SHP77 treated with DMSO at 0.1 percent for 48 hours (cell line): ENCODE measurements at places on chromosomes 2 and 18.

- peak; percentile 73 for DNase-seq
Measured at GRCh38 chr2:65349863-65350262, 82.5 kb downstream of the SPRED2 start.

GRCh38 chr2:66541646-66542045 is 106.7 kb downstream of the MEIS1 start:
- DNase-seq, result no peak

- DNase-seq, result no peak
Measured at GRCh38 chr2:30867385-30867784, 60.1 kb upstream of the CAPN13 start.

- DNase-seq, result no peak
Measured at GRCh38 chr2:163757814-163758213, 22.0 kb upstream of the FIGN start.

DNA sequence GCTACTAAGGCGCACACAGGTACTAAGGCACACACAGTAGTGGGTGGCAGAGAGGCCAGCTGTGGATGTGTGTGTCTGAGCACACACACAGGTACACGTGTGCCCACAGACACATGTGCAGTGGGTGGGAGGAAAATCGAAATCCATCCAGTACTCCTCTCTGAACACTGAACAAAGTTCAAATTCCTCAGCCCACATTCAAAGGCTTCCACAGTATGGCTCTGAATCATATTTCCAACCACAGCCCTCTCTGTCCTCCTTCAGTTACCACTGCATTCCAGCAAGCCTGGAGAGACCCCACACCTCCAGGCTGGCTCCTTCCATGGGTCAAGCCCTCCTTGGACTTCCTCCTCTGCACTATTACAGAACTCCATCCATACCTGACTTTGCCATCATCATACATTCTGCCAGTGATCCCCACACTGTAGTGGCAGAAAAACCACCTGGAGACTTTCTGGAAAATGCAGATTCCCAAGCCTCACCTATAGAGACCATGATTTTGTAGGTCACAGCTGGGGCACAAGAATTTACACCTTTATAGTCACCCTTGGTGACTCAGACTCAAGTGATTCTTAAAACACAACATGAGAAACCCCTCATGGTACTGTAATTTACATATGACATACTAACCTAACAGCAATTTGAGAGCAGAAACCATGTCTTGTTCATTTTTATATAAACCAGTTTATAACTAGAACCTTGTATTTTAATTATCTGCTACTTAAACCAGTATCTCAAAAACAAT is 31.4 kb downstream of the EPG5 start:
- no peak for DNase-seq

- no peak for DNase-seq
Measured at GRCh38 chr18:8610459-8610851, 1.2 kb downstream of the RAB12 start.

DNA sequence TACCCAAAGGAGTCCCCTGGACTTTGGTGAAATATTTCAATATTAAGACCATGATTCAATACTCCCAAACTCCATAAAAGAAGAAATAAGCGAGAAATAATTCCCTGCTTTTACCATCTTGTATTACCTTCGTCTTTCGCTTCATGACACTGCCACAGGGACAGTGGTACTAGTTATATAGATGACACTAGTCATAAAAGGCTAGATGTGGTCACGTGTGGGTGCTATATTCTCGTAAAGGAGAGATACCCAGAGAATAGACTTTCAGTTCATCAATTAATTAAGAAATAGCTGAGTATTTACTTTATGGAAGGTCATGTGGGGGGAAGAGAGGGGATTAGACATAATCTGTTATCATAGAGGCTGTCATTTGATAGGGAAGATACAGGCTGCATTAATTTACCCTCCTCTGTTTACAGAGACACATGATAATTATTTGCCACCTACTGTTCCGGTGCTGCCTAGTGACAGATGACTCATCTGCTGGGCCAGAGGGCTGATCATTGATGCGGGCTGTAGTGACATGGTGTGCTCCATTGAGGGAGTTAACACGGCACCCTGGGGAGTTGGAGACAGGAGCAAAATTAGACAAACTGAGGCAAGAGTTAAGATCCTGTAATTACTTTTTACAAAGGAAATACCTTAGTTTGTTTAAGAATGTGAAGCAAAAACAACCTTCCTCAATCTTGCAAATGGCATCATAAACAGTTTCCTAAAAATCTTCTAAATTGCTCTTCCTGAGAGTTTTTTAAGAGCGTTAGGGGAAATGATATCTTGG is 78.2 kb upstream of the ITGB6 start:
- DNase-seq, result no peak

- no peak for DNase-seq
Measured at GRCh38 chr18:3874581-3874980, 424.6 kb downstream of the TGIF1 start.

DNA sequence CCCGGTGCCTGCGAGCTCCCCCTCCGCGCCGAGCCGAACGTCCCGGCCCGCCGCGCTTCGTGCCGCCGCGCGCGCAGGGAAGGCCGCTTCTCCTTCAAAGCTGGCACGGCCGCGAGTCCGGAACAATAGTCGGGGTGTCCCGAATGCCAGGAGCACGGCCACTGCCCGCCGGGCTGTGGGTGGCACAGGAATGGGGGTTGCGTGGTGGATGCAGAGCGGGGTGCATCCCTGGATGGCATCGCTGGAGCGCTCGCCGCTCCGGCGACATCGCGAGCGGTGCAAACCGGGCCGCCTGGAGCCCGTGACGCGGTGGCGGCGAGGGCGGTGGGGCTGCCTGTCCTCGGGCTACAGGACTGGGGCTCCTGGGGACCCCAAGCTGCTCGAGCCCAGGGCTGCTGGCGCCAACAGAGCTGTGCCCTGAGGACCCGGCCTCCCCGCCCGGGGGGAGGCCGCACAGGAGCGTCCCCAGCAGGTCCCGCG is 1.1 kb upstream of the SATB2 start:
- DNase-seq, result no peak

GRCh38 chr2:176202491-176202890 is 14.0 kb downstream of the HOXD1 start:
- DNase-seq, result no peak

- DNase-seq, result no peak
Measured at GRCh38 chr2:7428454-7429204, 511.4 kb downstream of the RNF144A start.

DNA sequence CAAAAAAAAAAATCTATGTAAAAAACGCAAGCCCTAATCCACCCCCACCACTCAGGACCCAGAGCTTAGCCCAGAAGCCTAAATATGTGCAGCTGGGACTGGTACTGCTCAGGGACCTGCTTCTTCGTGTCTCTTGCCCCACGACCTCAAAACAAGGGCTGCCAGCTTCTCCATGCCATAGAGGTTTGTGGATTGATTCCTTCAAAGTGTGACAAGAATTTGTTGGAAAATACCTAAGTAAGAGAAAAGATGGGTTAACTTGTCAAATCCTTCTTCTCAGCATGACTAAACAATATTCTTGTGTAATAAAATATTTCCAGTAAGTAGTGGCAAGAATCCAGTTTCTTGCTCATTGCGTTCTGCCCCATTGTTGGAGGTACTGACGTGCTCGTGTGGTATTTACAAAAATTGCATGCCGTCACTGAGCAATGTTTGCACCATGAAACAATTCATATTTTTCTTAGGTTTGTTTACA is 825 bp upstream of the SCYGR1 start:
- DNase-seq, result no peak

DNA sequence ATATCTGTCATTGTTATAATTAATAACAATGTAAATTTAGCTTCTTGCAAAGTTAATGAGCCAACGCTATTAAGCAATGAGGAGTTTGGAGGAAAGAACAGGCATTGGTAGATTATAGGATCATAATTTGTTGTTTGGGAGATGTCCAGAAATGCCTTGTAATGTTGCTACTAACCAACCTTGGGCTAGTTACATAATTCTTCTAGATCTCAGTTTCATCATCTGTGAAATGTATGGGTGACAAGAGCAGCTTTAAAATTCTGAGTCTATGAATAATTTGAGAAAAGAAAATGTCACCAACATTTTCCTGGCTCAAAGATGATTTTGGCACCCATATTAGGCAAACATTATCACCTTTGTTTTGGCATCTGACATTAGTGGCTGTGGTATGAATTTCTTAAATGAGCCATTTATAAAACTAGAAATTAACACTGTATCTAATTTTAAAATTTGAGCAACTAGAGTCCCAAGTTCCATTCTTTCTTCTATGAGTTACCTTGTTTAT is 2.9 kb downstream of the TMEM178A start:
- DNase-seq, result no peak

DNA sequence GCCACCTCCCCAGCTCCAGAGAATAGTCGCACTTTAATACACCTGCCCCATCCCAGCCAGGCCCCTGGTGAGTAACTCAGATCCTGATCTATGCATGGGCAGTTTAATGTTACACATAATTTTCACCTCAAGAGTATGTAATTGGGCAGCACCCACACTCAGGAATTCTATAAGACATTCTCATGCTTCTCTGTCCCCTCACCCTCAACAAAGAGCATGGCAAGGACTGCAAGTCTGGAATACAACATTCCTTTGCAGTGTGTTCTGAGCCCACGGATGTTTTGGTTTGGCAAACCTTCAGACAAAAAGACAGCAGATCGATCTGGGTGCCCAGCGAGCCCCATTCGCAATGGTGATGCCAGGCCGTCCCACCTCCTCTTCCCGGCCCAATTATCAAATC is 4.9 kb upstream of the SLC14A1 start:
- DNase-seq, result no peak

- no peak for DNase-seq
Measured at GRCh38 chr2:240162531-240162930, 22.1 kb upstream of the OTOS start.

- no peak for DNase-seq
Measured at GRCh38 chr2:183543731-183544130, 419.5 kb downstream of the NUP35 start.

GRCh38 chr18:78640246-78640995 is 339.2 kb upstream of the SALL3 start:
- no peak for DNase-seq

DNA sequence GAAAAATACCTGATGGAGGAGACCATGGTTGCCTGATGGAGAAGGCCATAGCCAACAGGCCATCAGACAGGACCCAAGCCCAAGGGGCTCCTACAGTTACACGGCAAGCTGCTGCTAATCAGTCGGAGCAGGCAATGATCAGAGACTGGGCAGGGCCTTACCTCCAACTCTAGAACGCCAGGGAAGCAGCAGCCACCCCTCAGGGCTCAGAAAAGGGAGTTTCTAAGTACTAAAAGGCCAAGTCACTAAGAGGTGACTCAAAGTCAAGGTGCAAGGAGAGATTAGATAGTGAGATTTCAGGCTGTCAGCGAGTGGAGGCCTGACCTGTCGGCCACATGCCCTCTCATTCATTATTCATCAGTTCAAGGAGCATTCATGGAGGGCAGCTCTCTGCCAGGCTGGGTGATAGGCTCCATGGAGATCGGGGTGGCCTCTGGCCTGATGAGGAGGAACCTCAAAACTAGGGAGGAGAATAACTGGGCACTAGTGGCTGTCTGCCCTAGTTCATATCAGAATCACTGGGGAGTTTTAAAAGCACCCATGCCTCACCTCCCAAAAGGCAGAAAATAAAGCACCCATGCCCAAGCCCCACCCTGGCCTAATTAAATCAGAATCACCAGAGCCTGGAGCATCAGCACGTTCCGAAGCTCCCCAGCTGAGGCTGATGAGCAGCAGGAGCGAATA is 3.6 kb downstream of the VIL1 start:
- DNase-seq, result no peak

- DNase-seq, result no peak
Measured at GRCh38 chr2:238425505-238425978, 1.2 kb upstream of the ASB1 start.

DNA sequence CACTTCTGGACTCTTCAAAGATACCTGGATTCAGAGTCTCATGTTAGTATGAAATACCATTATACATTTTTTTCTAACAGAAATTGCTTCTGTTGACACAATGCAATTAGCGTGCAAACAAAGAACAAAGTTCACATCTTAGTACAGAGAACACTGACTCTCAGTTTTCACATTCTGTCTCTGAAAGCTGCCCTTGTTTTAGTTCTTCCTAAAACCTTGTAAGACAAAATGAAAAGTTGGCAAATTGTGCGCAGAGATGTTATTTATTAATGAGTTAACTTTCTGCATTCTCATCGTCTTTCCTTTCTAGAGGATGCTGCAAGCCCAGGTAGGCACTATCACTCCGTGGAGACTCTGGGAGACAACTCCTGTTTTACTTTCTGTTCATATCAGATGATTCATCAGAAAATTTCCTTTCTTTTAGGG is 377.3 kb upstream of the POU3F3 start:
- no peak for DNase-seq

GRCh38 chr2:216375286-216375685 is 3.0 kb upstream of the MARCHF4 start:
- DNase-seq, result no peak

- DNase-seq, result no peak
Measured at GRCh38 chr2:11159574-11160170, 4.4 kb downstream of the SLC66A3 start.

DNA sequence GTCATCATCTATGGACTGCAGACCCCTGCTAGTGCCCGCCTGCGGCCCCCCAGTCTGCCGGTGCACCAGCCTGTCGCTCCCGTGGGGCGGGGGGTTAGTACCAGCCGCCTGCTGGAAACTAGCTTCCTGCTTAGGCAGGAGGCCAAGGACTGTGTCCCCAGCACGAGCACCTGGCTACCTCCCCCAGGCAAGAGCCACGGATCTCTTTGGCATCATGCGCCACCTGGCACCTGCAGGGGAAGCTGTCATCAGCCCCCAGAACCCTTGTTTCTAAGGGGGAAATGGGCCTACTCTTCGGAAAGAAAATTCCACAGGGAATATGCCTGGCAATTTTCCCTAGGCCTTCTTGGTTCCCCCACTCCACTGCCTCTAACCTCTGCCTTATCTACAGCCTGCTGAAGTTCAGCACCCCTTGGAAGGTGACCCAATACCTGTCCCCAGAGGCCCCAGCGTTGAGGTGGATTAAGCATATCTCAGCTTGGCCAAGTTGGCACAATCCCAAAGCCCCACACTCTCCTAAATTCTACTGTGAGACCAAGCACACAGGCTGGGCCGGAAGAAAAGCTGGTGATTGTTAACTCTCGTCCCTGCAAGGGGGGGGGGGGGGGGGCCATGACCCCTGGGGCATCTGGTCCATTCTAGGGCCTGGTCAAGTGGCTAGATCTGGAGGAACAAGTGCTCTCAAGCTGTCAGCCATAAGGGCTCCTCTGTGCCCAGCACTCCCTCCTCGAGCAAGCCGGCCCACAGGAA is 62.0 kb upstream of the POMC start:
- no peak for DNase-seq

- DNase-seq, result no peak
Measured at GRCh38 chr2:176085120-176085788, 1.5 kb upstream of the EVX2 start.

- peak; percentile 82 for DNase-seq
Measured at GRCh38 chr2:28716265-28716865, 35.3 kb upstream of the PPP1CB start.

DNA sequence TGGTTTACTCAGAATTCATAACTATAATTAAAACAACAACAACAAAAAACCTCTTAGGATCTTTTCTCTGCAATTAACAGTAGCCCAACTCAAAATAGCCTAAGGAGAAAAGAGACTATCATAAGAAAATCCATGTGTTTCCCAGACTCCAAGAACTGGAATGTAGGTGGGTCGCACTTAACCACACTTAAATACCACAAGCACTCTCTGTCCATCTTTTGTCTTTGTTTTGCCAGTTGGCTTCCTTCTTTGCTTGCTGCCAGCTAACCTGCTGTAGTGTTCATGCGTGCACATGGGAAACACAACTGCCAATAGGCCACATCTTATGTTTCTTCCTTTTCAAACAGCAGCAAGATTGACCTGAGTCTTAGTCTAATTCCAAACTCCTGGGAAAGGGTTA is 24.1 kb upstream of the ACVR1 start:
- DNase-seq, result no peak
